ENCODE measurements at places on chromosomes 1 and 21.

DNA sequence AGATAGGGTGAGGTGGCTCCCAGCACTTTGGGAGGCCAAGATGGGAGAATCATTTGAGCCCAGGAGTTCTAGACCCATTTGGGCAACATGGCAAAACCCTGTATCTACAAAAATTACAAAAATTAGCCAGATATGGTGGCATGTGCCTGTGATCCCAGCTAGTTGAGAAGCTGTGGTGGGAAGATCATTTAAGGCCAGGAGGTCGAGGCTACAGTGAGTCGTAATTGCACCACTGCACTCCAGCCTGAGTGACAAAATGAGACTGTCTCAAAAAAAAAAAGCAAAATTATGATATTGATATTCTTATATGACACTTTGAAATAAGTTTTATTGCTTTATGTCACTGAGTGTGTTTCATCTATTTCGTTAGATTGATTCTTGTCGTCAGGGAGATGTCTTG is 7.4 kb downstream of the ACADM start:
- DNase-seq, result no peak

- peak; percentile 2 for DNase-seq
These were observed 116.8 kb downstream of the RABGAP1L start for GRCh38 chr1:174276087-174276486.

GRCh38 chr1:33099290-33100118 is 18.6 kb downstream of the AZIN2 start:
- peak; percentile 100 for DNase-seq

- DNase-seq, result peak; percentile 52
These were observed 741 bp downstream of the DUSP10 start for GRCh38 chr1:221740993-221741702.

DNA sequence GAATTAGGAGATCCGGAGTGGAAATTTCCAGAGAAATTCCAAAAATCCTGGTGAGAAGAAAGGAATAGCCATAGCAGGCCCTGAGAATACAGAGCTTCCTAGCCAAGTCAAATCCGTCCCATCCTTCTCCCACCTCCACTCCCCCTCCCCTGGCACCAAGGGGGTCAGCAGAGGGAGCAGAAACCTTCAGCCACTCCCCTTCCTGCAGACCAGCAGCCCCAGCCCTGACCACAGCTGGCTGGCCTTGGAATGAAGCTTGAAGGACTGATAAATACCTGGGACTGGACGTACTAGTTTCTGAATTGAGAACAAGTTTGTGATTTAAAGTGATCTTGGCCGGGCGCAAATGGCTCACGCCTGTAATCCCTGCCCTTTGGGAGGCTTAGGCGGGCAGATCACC is 13.8 kb upstream of the RIPPLY3 start:
- DNase-seq, result no peak

DNA sequence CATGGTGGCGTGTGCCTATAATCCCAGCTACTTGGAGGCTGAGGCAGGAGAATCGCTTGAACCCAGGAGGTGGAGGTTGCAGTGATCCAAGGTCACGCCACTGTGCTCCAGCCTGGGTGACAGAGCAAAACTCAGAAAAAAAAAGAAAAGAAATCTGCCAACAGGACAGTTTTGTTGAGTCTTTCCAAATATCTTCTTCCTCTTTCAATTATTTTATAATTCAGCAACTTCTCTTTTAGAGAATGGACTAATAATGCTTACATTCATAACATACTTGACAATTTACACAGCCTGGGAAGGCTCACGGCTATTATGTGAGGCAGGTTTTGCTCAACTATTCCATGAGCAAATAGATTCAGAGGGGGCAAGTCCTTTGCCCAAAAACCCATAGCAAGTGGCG is 18.1 kb downstream of the CNR2 start:
- no peak for DNase-seq

DNA sequence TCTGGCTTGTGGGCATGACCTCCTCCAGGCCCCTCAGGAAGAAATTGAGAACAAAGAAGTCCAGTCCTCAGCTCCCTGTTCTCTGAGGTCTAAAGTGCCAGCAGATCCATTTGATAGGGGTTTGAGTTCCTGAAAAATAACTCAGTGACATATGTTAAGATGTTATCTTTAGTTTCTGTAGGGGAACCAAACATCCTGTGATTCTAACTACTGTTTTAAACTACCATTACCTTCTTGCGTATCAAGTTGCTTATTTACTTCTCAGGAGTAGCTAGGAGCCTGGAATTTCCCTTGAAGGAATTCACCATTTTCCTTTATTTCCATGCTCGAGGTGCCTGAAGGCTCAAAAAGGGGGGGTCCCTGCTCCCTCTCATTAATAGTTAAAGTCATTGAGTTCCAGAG is 18.8 kb upstream of the LIN9 start:
- no peak for DNase-seq

DNA sequence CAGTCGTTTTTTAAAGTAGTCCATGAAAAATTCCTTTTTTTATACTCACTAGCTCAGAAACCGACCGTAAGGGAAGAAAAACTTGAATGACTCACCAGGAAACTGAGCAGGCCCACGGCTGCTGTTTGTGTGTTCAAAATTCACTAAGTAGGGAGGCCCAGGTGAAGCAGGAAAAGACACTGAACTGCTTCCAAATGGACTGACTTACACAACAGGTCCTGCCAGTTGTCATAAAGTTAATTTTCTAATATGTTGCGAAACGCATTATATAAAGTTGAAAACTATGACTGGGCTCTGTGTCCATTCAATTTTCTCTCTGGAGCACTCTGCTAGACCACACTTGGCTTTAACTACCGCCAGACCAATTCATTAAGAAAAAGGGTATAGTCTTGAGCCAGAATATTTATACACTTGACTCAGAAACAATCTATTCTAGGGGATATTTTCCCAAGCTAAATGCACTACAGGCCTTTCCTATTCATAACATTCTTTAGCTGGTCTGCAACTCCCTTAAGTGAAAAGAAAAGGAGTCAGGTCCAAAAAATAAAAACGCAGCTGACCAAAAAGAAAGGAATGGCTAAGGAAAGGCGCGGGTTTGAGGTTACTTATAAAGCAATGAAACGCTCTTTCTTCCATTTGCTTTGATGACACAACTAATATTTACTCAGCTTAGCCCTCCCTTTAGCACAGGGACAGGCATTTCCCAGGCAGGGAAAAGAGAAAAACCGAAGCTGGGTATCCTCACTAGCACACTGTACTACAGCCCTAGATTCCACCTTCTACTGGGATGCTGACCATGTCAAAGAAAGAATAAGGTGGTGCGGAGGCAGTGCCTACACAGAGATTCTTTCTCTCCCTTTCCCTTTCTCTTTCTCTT is 306.3 kb upstream of the ESRRG start:
- DNase-seq, result no peak

DNA sequence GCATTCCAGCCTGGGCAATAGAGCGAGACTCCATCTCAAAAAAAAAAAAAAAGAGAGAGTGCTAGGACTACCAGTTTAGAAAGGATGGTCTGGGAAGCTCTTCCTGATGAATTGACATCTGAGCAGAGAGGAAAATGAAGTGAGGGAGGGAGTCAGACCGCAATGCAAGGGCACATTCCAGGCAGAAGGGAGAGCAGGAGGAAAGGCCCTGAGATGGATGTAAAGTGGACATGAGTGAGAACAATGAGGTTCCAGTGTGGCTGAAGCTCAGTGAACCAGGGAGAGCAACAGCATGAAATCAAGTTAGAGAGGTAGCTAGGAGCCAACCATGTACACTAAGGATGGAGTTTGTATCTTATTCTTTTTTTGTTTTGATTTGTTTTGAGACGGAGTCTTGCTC is 55.9 kb upstream of the SPOCD1 start:
- no peak for DNase-seq

DNA sequence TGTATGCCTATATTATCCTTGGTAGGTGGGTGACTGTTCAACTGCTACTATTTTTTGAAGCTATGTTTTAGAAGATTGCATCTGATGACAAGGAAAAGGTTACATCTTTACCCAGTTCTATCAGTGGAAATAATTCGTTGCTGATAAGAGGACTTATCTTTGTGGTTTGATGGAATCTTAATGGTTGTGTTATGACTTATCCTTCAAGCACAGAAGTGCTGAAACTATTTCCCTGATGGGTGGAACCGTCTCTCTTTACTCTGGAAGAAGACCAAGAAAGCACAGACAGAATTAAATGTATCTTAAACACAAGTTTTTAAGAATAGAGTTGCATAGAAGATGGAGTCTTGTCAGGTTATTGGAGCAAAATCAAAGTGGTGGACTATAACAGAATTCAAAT is 437.7 kb upstream of the KAZN start:
- no peak for DNase-seq

DNA sequence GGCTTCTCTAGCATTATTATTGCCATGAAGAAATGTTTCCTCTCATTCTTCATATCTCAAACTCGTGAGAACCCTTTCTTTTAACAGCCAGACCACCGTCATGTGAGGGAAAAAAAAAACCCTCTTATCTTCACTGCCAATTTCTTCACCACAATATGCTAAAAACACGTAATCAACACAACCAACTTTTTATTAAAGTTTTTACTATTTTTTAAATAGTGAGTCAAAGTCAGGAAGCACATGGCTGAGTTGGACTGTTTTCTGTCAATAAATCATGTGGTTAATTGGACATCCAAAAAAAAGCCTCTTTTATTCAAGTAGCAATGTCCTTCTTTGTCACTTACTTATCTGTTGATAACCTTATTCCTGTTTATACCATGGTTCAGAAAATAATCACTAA is 55.9 kb upstream of the SAMD13 start:
- no peak for DNase-seq

- no peak for DNase-seq
These were observed 6.4 kb downstream of the PADI3 start for GRCh38 chr1:17255336-17255735.

- no peak for DNase-seq
These were observed 15.9 kb downstream of the ZMYND12 start for GRCh38 chr1:42439940-42440339.

DNA sequence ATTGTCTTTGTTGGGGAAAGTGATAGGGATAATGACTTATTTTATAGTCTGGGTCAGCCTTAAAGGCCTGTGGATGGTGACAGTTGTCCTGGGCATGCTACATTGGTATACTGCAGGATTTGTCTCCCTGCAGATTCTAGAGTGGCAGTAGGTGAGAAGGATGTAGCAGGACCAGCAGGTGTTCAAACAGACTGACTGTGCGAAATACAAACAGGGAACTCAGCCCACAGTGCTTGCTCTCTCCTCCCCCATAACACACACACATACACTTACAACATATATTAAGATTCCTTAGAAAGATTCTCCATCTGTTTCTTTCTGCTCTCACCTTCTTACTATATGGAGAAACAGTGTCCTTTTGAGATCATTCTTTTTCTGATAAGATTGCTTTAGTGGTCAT is 6.9 kb downstream of the PDE4B start:
- no peak for DNase-seq

DNA sequence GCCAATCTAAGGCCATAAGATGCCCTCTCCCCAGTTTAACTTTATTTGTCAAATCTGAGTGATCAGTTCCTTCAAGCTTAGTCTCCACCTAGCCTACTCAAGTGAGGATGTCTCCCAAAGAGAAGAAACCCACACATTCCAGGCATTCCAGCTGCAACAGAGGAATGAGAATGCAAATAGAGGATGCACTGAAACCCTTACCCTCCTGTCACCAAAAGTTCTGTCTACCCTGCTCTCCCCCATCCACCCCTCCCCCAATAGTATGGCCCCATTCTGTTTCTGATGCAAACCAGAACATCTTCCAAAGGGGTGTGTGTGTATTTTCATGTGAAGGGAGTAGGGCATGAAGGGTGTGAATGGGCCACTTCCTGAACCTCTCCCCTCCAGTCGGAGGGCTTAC is 3.0 kb downstream of the DUSP23 start:
- no peak for DNase-seq

DNA sequence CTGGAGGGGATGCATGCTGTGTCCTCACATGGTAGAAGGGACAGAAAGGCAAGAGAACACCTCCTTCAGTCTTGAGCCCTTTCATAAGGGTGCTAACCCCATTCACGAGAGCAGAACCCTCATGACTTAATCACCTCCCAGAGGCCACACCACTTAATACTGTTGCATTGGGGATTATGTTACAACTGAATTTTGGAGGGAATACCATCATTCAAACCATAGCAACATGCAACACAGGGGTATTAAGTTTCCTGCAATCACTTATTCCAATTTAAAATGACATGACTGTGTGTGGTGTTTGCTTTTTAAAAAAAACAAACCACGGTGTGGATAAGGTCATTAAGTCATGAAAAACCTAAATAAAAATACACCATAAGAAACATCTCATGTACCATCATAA is 3.1 kb upstream of the LIN9 start:
- DNase-seq, result no peak

DNA sequence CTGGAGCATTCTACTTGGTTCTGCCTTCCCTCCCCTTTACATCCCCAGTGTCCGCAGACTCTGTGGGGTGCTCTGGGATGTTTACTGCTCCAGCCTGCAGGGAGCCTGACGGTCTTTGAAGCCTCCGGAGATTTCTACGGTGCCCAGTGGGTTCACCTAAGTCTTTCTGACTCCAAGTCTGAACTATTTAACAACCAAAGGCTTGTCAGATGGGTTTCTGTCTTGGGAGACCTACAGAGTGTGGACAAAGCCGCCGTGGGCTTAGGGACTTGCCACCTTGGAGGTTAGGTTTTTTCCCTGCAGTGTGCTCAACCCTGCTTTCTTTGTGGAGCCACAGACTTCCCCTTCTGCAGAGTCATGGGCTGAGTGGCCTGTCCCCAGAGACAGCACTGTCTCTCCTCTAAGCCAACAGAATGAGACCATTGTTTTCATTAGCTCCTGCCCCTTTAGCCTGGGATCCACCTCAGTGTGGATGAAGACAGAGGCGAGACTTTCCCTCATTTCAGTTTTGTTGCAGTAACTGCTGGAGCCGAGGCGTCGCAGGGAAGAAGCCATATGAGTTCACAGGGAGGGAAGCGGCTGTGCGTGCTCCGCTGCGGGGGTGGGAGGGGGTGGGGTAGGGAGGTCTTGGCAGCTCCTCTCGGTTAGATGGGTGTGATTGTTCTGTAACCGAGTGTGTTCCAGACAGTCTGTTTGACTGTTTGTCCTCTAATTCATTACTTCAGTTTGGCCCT is 120.7 kb downstream of the CNIH3 start:
- DNase-seq, result peak; percentile 47

DNA sequence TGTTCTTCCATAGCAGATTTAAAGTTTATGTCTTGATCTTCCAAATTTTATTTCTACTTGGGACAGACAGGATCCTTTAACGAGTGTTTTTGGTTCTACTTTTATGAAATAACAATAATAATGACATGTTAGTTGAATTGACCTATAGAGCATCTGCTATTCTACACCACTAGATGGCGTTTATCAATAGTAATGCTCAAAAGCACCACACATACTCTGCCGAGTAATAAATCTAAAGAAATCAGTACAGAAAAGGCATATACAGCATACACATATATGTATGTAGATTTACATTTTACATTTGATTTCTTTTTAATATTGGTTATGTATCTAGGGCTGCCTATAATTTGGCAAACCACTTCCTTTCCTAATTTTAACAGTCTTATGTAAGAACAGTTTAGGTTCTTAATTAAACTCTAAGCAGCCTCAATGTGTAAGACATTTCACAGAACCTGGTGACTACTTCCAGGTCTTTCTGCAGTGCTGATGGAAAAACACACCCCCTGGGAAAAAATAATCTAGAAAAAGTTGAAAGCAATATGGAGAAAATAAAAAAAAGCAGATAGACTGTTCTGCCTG is 5.9 kb upstream of the SIPA1L2 start:
- DNase-seq, result peak; percentile 52

Data from SJCRH30 (cell line).